Central memory CD4-positive, alpha-beta T cell (primary cell): ENCODE measurements at places on chromosomes 5 and 9.

- no peak for DNase-seq
These were observed 108.7 kb downstream of the LIFR start for GRCh38 chr5:38447786-38448185.

- no peak for DNase-seq
These were observed 81.2 kb downstream of the FSTL4 start for GRCh38 chr5:133531178-133531577.

- peak; percentile 78 for DNase-seq
These were observed at the start of gene N4BP3 for GRCh38 chr5:178113141-178113787. TSS of gene N4BP3 (plus strand) at chr5:178113532. CDS start at chr5:178119584, 6,052 bp downstream.

DNA sequence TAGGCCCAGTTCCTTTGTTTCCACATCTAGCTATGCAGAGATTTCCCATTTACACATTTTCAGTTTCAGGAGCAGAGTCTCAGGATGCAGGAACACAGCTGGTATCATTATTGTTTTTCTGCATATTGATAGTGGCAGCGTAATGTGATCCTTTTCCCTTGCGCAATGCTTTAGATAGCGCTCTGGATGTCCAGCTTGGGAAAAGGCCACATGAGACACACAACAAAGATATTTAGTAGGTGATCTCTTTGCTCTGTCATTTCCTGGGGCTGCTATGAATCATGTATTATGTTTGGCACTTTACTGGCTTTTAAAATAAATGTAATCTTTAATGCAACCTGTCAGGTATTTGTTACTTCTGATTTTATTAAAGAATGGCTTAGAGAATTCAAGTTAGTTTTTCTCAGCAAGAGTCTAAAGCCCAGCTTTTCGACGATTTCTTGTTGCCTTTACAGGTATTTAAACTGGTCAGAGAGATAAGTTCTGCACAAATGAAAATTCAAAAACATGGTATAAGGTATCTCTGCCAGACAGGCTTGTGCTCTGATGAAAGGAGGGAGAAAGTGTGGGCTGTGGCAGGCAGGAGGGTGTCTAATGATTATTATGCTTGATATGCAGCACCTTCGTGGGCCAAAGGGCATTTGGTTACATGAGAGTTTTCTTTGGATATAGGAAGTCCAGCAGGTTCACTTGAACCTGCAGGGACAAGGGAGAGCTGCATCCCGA is 42.2 kb downstream of the PTTG1 start:
- no peak for DNase-seq

GRCh38 chr5:93359960-93360305 is 221.1 kb downstream of the NR2F1-AS1 start:
- no peak for DNase-seq

DNA sequence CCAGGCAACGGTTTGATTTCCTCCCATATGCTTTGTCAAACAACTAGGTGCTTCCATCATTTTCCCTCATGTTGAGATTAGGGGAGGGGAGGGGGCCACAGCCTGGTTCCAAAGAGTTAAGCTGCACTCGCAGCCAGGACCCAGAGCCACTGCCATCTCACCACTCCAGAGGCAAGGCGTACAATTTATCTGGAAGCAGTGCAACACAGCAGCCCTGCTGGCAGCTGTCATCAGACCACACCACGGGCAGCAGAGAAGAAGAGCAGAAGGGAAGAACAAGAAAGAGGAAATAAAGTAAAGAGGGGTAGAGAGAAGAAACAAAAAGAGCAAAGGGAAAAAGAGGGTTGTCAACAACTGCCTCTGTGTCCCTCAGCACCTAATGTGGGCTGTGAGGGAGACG is 38.9 kb downstream of the MED27 start:
- DNase-seq = no peak

GRCh38 chr5:7706256-7706655 is 144.7 kb downstream of the CFAP90 start:
- DNase-seq = no peak

DNA sequence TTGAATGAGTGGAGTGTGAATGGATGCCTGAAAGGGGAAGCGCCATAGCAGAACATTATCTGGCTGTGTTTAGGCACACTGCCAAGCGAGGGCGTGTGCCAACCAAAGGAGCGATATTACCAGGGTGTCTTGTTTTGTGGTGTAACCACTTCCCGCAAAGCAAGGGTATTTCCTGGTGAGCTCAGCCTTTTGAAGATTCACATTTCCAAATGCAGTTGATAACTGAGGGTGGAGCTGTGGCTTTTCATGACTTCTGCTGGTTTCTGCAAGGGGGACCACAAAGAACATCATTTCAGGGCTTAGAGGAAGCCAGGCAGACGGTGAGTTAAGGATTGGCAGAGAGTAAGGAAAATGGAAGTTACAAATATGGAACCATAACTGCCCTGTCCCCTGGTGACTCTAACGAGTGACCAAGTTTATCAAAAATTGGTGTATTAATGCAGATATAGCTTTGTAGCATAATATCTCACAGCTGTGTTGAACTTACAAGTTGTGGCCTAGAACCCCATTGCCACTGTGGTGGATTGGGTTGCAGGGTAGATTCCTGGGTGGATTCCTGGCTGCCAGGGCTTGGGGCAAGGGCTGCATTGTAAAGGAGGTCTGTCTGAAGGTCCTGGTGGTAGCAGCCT is 71.4 kb downstream of the RALGPS1 start:
- peak; percentile 96 for DNase-seq

GRCh38 chr9:94042516-94043360 is 41.5 kb upstream of the PTPDC1 start:
- no peak for DNase-seq

DNA sequence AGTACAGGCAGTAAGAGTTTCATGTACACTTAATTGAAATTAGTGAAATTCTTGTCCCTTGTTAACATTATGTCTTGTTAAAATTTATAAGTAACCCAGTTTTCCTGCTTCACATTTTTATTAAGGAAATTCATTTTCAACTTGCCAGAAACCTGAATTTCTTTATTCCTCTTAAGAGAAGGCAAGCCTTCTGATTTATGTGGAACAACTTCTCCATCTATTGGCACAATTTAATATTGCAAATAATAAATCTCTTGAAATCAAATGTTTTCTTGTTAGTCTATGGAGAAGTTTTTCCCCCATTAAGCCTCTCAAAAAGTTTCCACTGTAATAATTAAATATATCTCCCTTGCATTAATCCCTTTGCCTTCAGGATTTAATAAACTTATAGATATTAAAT is 33.8 kb upstream of the ACO1 start:
- DNase-seq = no peak

DNA sequence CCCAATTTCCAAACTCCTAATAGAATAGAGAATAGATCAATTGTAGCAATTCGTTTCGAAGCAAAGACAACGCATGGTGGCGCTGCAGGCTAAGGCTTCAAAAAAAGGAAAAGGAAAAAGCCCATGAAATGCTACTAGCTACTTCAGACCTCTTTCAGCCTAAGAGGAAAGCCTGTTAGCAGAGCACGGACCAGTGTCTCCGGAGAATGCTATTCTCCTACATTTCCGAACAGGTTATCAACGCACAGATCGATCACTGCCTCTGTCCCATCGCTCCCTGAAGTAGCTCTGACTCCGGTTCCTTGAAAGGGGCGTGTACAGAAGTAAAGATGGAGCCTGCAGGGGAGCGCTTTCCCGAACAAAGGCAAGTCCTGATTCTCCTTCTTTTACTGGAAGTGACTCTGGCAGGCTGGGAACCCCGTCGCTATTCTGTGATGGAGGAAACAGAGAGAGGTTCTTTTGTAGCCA is at the start of gene PCDHB15:
TSS of gene PCDHB15 (plus strand) at position 146 of the 468 bp plus-strand sequence. CDS start at position 330, 184 bp downstream.
- DNase-seq = peak; percentile 5

DNA sequence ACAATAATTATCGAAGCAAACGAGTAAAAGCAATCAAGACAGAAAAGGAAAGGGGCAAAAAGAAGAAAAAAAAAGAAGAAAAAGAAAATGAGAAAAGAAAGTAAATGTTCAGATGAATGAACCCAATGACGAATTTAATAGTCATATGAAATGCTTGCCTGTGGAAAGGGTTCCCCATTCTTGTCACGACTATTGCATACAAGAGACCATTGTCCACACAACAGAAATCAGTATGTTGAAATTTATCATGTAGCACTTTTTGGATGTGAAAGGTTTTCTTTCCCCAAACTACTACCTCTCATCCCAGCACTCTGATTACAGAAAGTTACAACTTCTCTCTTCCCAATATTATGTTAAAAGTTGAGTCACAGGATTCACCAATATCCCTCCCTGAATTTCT is 162.4 kb downstream of the ZDHHC21 start:
- no peak for DNase-seq

GRCh38 chr5:129781594-129781993 is 33.7 kb downstream of the MINAR2 start:
- no peak for DNase-seq

DNA sequence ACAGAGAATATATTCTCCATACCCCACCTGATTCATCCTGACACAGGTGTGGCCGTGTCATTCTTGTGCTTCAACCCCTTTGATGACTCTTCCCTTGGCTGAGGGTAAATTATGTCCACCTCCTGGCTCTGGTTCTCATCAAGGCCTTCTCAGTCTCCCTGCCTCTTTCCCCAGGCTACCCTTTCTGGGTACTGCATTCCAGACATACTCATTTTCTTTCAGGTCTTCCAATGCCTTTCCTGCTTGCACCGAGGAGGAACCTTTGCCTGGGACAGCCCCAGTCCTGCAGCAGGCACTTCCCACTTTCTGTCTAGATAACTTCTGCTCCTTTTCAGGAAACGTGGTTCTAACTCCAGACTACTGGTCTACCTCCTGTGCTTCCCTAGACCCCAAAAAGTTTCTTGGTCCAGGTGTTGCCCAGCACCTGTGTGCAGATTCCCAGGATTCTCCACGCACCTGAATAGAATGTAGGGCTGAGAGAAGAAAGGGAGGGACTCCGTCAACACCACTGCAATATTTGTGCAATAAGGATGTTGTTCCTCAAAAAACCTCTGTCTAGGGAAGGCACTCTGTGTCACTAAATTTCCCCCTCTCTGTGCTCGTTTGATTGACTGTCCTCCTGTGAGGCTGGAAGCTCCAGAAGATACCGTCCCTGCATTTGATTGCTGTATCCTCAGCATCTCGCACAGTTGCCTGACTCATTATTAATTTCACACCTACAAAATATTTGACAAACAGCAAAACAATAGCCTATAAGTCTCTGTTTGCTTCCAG is 255.4 kb upstream of the NFIL3 start:
- no peak for DNase-seq

DNA sequence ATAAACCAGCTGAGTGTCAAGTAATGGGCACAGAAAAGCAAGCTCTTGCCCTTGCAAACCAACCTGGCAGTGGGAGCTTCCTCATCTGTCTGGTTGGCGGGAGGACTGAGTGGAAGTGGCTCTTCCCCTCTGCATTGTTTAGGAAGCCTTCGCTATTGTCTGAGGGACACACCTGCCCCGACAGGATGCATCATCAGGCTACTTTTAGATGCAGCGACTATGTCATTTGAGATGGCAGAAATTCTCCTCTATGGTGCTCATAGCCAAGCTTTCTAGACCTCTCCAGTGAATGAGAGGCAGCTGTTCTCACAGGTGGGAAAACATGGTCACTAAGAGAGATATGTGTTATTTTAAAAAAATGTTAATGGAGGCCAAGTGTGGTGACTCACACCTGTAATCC is 104.0 kb downstream of the DOCK8 start:
- DNase-seq = no peak

DNA sequence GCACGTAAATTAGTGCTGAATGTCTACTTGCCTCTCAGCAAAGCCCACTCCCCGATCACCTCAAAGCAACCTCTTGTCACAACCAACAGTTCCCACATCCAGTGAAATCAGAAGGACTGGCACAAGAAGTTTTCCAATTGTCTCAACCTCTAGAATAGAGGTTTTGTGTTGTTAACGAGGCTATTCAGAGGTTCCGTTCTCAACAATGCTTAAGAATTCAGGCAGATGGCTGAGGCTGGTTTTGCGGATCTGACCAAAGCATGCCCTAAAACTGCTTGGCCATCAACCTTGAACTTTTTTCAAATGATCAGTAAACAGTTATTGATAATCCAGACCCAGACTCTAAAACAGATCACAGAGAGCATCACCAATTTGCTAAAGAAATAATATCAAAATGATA is 52.9 kb downstream of the MAPKAP1 start:
- no peak for DNase-seq

DNA sequence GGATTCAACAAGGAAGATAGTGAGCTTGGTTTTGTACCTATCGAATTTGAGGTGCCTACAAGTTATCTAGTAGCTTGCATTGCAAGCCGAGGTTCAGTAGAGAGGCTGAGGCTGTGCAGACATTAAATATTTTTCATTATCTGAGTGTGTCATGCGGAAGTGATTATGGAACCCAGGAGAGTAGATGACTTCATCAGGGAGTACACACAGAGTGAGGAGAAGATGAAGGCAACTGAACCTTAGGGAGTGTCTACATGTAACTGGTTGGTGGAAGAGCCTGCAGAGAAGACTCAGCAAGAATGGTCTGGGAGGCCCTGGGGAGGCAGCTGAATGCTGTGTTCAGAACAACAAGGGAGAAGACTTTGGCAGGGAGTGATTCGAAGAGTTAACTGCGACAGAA is 393.9 kb downstream of the ARHGEF28 start:
- DNase-seq = no peak

DNA sequence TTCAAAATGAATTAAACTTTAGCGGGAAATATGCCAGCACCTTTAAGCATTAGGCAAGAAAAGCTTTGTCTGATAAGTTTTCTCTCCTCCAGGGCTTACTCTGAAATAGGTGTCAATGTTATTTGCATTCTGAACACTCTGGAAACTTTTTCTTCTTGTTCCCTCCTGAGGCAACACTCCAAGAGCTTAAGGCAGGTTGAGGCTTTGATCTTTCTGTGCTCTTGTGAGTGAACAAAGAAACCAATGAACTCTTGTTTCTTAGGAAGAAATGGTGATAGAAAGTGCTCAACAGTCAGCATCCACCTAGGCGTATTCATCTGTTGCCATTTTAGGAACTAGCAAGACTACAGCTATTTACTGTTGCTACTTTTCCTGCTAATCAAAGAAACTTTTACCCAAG is 259.8 kb downstream of the NFIB start:
- no peak for DNase-seq

DNA sequence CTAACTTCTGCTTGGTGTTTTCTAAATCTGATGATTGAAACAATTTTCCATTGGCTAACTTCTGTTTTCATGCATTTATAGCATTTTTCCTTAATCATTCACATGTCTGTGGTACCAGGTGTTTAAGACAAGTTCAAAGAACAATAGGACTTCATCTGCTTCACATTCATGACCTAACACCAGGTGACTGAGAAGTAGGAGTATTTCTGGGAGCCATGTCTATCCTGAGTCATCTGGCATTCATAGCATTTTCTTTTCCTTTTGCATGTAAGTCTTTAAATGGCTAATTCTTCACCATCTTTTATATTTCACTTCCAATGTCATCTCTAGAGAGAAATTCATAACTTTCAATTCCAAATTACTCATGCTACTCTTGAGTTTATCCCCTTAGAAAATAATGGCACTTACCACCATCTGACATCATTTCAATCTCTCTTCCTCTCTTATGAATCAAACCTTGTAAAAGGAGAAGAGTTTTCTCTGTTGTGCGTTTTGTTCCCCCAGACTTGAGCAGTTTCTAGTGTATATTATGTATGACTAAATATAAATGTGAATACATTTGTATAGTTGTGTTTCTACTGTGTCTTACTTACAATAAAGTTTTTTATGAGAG is 1196.1 kb upstream of the CDH9 start:
- DNase-seq = no peak

GRCh38 chr5:135029477-135030122 is 4.4 kb downstream of the PITX1 start:
- no peak for DNase-seq
